ENCODE measurements at places on chromosomes 6 and 20.

- no peak for DNase-seq
Observed at GRCh38 chr6:20058912-20059311, 153.4 kb downstream of the MBOAT1 start.

- no peak for DNase-seq
Observed at GRCh38 chr6:154721460-154721859, 11.8 kb upstream of the SCAF8 start.

DNA sequence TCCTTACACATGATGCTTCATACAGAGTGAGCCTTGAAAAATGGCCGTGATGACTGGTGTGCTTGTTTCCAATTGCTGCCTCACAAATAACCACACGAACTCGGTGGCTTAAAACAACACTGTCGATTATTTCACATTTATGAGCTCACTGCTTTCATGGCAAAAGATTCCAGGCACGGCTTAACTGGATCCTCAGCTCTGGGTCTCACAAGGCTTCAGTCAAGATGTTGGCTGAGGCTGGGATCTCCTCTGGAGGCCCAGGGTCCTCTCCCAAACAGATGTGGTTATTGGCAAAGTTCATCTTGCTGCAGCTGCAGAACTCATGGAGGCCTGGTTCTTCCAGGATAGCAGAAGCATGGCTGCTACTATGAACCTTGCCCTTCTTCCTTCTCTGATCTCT, 144.6 kb downstream of the TFAP2C start:
- no peak for DNase-seq

GRCh38 chr20:36150489-36150846, 4.1 kb upstream of the EPB41L1 start:
- DNase-seq, result no peak

DNA sequence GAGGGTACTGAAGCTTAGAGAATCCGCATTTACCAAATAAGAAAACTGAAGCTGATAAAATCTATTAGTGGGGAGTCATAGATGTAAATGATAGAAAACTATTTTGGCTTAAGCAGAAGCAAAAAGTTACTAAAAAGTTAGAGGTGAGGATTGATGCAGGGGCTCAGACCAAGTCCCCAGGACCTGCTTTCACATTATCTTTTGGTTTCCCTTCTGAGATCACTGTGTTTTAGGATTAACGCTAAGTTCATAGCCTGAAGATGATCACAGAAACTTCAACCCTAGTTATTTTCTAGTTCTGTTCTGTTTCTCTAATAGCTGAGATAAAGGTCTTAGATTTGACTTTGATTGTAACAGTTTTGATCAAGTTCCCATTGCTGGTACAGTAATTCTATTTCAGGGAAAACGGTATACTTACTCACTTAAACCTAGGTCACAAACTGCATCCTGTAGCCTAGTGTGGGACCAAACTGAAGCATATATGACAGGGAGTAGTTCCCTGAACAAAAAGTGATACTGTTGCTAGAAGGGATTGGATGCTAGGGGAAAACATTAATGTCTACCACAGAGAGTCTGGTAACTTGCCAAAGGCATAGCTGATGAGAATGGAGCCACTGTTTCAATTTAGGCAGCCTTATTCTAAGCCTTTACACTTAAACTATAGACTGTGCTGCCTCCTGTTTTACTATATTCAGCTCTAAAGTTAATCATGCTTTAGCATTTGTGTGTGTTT, 13.1 kb downstream of the CYB5R4 start:
- DNase-seq, result no peak

Measured in T-helper 2 cell (primary cell).